Smooth muscle cell of the coronary artery (primary cell): ENCODE measurements at places on chromosomes 1 and 21. TPM values are rescaled to one million over a fixed set of nuclear protein-coding genes. Genes with fewer than 3 reads are reported as not detected.

Gene NTMT2
- not detected in 2 replicates for total RNA-seq

Gene RUNX3
- 0.12 TPM in 1 of 2 replicates, not detected in the other for total RNA-seq

Gene NPHP4
- total RNA-seq, result 3.8 and 4.7 TPM in 2 replicates

Gene GJA5
- total RNA-seq, result 75.8 TPM in 1 of 2 replicates, not detected in the other
